NCI-H460 (cell line): ENCODE measurements at places on chromosomes 1 and 21.

GRCh38 chr1:243256590-243256989 lies 749 bp downstream of the SDCCAG8 start:
- no peak for DNase-seq

GRCh38 chr1:201346337-201346939 lies 31.0 kb downstream of the TNNT2 start:
- peak; percentile 55 for DNase-seq

- DNase-seq = no peak
Measured at GRCh38 chr1:158425027-158425426, 1.0 kb downstream of the OR10K2 start.

GRCh38 chr1:207923561-207923960 lies 12.6 kb upstream of the CD34 start:
- DNase-seq = no peak
